ENCODE measurements at places on chromosomes 12 and 14.

DNA sequence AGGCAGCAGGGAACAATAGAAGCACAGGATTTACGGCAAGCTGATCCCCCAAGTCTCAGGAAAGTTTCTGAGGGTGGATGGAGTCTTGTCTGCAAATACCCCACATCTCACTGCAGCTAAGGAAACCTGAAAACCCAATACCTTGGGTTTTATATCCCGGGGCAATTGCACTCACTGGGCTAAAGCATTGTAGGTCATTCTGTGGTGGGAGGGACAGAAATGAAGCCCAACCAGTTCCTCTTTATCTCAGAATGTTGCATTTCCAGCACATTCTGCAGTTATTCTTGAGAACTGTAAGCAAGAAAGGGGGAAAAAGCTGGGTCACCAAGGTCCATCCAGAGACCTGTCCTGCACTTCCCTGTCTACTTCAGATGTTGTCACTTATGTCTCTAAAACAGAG, 39.8 kb downstream of the C12orf42 start:
- no peak for DNase-seq

- DNase-seq: peak; percentile 44
Measured at GRCh38 chr14:76710056-76711010, 50.9 kb upstream of the VASH1 start.

DNA sequence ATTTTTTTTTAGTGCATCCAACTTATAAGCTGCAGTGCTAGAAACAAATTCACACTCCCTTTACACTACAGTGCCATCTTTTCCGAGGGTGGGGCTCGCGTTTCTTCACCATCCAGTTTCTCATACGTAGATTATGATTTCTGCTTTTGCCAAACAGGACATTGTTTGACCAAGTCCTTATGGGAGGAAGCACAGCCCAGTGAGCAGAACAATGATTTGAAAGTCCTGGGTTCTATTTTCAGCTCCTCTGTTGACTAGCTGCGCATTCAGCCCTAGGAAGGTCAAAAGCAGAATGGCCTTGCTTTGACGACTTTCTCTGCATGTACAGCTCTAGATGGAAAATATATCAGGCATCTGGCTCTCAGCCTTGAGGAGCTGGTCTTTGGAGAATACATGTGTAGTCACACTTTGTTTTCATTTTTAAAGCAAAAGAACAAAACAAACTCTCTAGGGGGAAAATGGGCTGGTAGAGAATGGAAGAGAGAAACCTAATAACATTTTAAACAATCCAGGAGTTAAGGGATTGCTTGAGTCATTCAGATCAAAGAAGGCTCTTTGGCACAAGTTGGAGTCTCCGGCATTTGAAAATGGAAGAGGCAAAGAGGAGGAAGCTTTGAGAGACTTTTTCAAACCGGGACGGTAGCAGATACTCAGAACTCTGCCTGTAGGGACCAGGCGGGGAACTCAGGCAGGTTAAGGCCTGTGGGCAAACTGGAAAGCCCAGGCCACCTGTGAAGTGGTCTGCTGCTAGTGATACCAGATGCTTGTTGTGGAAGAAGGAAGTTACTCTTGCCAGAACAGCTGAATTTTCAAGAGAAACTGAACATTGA, 257.3 kb upstream of the PLEKHG7 start:
- DNase-seq: peak; percentile 60

DNA sequence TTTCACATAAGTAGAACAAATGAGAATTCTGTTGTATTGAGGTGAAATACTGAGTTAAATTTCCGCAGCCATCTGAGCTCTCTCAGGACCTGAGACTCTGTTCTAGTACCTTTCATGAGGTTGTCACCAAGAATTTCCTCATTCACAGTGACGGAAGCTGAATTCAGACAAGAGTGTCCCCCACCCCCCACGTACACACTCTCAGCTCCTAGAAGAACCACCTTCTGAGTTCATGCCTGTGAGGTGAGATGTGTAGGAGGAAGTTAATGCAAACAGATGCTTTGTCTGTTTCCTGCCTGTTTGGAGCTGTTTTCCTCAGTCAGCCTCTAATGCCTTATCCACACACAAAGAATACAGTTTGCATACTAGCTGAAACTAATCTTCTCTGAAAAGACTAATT, 18.2 kb downstream of the BICDL1 start:
- DNase-seq: peak; percentile 64

GRCh38 chr14:99805757-99806439, 12.7 kb downstream of the EML1 start:
- DNase-seq: no peak

GRCh38 chr12:55847603-55848291, 5.0 kb upstream of the MMP19 start:
- no peak for DNase-seq

- DNase-seq: no peak
Measured at GRCh38 chr14:105530285-105531087, 4.1 kb downstream of the TMEM121 start.

GRCh38 chr12:122533856-122534255, 6.8 kb downstream of the KNTC1 start:
- no peak for DNase-seq

- no peak for DNase-seq
Measured at GRCh38 chr12:6336079-6336888, 5.6 kb downstream of the TNFRSF1A start.

DNA sequence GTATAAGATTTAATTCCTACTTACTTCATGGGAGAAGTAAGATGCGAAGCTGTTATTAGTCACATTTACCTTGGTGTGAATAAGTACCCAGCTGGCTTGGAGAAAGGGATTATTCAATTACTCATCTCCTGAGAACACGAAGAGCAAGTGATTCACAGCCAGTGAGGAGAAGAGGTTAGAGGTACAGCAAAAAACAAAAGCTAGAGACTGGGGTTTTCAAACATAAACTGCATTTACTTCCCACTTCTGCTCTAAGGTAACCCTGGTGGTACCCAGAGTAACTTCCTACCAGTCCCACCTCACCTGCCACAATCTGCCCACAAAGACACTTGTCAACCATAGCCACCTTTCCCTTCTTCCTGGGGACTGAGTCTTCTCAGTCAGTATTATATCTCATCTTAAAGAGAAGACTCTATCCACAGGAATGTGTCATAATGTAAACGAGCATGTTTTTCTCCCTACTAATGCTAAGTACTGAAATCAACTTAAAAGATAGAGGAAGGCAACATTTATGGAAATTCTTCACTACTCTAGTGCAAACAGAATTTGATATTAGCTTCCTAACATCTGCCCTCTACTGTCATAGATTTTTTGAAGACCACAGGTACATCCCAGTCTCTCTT, 6.0 kb upstream of the IL22 start:
- DNase-seq: no peak

DNA sequence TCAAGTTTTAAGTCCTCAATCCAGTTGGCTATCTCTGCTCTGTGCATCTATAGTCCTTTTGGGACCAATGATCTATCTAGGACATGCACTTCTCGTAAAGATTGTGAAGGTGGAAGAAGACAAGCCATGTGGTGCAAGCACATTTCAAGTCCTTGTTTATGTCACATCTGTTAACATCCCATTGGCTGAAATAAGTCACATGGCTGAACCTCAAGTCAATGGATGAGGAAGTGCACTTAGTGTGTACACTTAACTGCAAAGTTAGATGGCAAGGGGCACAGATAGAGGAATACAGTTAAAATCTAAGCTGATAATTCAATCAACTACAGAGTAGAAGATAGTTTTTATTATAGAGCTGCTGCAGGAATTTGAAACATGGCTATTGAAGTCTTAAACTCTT, 362.8 kb upstream of the TBX3 start:
- no peak for DNase-seq

DNA sequence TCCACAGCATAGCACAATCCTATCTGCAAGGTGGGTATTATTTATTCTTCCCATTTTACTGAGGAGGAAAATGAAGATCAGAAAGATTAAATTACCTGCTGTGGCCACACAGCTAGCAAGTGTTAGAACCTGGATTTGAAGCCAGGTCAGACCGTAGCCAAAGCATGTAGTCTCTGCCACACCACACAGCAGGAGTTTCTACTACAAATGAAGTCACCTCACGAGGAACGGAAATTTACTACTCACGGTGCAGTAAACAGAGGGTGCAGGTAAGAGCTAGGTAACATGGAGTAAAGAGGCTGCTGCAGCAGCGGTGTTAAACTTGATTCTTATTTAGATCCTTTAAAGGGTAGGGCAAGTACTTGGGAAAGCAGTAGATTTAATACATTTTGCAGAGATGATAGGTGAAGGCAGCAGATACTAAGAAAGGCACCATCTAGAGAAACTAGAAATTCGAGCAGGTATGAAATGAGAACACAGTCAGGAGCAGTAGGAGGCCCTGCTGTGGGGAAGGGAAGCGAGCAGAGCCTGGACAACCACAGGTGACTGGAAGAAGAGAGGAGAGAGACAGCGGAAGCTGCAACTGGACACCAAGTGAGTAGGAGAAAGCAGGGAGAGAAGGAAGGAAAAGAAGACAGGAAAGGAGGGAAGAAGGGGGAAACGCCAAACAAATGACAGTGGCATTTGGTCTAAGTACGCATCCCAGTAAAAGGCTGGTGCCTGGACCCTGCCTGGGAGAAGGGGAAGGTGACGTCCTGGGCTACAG, 21.5 kb downstream of the SPTB start:
- DNase-seq: no peak

DNA sequence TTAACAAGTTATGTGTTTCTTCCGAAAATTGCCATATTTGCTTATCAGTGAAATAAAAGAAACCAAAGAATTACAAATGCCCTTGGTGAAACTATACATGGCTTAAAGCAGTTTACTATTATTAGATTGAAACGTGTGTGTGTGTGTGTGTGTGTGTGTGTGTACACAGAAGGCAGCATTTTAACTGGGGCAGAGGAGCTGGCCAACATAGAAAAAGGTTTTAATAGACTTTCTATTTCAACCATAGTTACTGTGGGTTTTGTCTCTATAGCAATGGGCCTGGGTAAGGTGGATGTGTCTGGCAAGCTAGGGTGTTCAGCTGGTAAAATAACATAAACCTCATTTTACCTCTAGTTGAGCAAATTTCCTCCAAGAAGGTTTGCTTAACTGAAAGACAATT, 6.5 kb downstream of the PRICKLE1 start:
- DNase-seq: no peak

- DNase-seq: no peak
Measured at GRCh38 chr12:79071498-79071897, 206.9 kb downstream of the SYT1 start.

DNA sequence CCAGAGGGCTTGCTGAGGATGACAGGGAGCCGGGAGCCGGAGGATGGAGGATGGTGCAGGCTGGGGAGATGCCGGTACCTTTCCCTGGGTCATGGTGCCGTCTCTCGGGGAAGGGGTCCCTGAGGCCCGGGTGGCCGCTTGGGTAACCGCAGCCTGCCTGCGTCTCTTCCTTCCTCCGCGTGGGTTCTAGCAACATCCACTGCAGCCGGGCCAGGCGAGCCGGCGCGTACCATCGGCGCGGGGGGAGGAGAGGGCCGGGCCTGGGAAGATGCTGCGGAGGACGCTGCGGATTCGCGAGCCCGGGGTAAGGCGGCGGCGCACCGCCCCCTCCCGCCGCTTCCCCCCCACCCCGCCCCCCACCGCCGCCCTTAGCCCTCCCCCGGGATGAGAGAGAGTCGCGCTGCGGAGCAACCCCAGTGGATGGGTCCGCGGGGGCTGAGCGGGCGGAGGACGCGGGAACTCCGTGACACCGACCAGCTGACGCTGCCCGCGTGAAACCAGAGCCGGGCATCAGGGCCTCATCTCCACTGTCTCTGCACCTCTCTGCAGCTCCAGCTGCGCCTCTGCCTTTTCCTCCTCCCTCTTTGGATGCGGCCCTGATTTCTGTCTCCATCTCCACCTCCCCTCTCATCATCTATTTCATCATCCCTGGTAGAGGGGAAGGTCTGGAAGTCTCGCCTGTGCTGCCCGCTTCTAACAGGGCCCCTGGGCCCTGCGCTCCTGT, at the start of gene FAIM2:
FAIM2 (minus strand) TSS at position 201 of the 724 bp plus-strand sequence; CDS start at position 93, 108 bp downstream.
- peak; percentile 35 for DNase-seq

- DNase-seq: no peak
Measured at GRCh38 chr14:22888662-22889061, 5.6 kb downstream of the REM2 start.

DNA sequence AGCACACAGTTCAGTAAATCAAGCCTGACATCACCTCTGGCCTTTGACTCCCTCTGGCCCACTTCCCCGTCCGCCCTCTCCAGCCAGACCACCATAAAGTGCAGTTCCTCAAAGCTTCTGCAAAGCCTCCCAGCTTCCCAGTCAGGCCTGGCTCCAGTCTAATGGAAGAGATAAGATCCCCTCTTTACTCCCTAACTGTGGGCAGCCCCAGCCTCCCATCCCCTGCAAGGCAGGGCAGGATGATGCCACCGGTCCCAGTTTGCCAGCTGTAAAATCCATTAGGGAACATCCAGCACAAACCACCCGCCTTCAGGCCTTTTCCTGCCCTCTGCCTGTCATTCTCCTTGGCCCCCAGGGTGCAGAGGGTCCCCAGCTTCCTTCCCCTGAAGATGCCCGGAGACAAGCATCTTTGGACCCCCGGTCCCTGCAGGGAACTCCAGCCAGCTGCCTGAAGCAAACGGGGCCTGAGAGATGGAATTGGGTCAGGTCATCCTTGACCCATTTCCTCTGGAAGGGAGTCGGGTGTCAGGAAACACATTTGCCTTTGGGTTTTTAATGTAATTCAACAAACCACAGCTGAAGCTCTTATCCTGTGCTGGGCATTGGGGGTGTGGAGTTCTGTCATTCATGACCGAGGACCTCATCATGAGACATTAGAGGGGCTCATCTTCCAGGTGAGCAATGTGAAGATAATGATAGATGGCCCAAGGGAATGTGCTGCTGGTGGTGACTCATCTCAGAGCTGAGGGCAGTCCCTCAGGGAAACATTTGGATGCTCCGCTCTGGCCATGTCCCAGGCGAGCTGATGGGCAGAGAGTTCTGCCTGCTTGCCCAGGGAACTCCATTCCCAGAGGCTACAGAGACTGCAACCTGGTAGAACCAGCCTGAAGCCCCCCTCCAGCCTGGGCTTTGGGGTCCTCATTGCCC, 93.8 kb upstream of the CLMN start:
- no peak for DNase-seq

- no peak for DNase-seq
Measured at GRCh38 chr12:22653791-22654190, 28.8 kb downstream of the ETNK1 start.

DNA sequence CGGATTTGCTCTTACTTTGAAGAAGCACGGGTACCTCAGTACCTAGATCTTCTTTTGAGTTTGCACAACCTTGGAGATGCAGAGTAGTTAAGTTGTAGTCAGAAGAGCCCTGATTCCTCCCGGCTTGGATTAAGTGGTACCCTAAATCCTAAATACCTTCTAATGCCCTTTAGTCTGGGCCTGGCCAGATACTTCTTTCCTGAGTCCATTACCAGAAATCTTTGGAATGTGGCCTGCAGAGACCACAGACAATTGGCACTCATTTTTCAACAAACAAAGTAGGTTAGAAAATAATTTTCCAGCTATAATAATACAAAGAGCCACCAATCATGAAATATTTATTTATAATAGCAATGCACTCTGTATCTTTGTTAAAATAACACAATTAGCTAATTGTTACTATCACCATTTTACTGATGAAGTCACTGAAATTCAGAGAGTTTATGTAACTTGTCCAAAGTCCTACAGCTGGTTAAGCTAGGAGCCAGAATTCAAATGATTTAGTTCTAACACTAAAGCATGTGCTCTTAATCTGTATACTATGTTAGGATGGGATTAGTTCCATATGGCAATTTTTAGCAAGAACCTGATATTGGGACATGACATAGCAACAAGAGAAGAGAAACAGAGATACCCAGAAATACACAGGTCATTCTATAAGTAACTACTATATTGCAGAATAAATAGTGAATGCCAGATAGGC, 132.1 kb upstream of the PDZRN4 start:
- DNase-seq: no peak
